ENCODE measurements at places on chromosomes 7 and 10.

DNA sequence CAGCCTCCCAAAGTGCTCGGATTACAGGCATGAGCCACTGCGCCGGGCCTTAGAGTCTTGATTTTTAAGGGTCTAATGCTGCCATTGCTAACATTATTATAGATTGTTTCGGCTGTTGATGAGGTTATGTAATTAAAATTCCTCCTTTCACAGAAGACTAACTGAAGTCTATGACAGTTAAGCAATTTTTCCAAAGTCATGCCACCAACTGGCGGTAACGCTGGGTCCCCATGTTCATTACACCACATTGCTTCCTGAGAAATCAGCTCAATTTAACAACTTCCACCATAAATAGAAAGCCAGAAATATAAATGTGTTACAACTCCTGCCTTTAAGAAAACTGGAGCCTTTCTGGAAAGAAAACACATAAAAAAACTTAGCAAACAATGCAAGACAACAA is 3.5 kb downstream of the ERLIN1 start:
- DNase-seq = no peak

GRCh38 chr7:98831641-98832221 is 38.1 kb downstream of the TMEM130 start:
- no peak for DNase-seq

GRCh38 chr7:28062197-28062991 is 118.2 kb downstream of the JAZF1 start:
- DNase-seq = peak; percentile 5

- no peak for DNase-seq
Observed at GRCh38 chr7:7228967-7229366, 46.6 kb downstream of the C1GALT1 start.

GRCh38 chr7:3955751-3956696 is 655.0 kb downstream of the SDK1 start:
- DNase-seq = no peak

DNA sequence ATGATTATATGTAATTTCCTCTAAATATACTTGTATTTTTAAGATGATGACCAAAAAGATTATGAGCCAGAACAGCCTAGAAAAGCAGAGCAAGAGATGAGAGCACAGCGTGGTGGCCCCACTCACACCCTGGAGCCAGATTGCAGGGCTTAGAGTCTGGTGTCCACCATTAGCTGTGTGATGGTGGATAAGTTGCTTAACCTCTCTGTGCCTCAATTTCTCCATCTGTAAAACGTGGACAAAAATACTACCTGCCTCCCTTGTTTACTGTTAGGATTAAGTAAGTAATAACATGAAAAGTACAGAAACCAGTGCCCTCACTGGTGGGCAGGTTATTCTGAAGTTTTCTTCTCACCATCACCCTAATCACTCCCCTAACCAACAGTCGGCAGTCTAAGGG is 212.3 kb downstream of the COBL start:
- no peak for DNase-seq

DNA sequence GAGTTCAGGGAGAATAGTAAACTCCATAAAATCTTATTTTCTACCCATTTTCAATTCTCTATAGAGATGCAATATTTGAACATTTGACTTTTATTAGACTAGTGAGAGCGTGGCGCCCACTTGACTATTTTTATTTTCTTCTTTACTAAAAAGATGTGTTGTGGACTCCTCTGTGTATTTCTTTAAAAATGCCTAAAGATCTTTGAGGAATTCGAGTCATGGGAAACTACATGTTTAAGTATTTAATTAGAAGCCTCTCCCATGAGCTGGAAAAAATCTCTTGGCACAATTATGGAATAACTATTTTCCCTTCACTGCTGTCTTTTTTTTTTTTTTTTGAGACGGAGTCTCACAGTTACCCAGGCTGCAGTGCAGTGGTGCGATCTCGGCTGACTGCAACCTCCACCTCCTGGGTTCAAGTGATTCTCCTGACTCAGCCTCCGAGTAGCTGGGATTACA is 124.2 kb downstream of the ARHGAP12 start:
- DNase-seq = peak; percentile 35

GRCh38 chr10:76126607-76127527 is 695.4 kb downstream of the LRMDA start:
- no peak for DNase-seq

GRCh38 chr7:24572393-24572996 is 757 bp upstream of the PALS2 start:
- DNase-seq = no peak

- no peak for DNase-seq
Observed at GRCh38 chr7:99557940-99558305, 519 bp upstream of the ZNF655 start.

DNA sequence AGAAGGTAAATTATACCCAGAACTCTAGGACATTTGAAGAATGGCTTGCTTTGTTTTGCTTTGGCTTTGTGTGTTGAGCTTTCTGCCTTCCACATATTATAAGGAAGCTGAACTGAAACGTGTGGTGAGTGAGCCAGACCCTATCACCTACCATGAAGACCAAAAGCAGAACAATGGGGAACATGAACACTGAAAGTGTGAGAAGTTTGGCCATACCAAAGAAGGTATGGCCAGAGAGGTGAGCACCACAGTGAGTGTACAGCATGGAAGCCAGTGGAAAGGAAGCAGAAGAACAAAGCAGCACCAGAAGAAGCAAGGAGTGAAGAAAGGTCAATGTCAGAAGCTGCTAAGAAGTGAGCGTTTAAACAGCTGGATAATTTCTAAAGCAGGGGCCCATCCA is 59.7 kb upstream of the CCDC71L start:
- DNase-seq = no peak

DNA sequence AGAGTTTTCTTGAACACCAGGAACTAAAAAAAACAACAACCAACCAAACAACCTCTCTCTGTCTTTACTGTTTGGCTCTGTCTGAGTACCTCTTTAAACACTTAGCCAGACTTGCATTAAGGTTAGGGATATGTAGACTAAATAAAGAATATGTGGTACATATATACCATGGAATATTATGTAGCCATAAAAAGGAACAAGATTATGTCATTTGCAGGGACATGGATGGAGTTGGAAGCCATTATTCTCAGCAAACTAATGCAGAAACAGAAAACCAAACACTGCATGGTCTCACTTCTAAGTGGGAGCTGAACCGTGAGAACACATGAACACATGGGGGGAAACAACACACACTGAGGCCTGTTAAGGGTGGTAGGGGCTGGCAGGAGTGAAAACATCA is 116.0 kb upstream of the ANTXRL start:
- no peak for DNase-seq

DNA sequence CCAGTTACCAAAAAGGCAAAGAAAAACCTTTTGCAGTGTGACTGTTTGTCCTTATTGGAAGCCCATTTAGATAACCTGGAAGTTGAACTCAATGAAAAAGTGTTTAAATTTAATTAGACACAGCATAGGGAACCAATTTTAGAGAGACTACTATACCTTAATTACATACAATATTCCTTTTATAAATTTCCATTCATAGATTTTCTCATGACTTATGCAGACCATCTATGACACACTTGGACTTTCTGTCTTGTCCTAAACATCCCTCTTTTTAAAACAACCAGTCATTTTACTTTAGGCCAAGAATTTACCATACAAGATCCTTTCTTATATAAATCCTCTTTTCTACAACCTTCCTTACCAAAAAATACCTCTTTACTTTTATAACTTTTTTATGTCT is 61.6 kb downstream of the MTURN start:
- no peak for DNase-seq

DNA sequence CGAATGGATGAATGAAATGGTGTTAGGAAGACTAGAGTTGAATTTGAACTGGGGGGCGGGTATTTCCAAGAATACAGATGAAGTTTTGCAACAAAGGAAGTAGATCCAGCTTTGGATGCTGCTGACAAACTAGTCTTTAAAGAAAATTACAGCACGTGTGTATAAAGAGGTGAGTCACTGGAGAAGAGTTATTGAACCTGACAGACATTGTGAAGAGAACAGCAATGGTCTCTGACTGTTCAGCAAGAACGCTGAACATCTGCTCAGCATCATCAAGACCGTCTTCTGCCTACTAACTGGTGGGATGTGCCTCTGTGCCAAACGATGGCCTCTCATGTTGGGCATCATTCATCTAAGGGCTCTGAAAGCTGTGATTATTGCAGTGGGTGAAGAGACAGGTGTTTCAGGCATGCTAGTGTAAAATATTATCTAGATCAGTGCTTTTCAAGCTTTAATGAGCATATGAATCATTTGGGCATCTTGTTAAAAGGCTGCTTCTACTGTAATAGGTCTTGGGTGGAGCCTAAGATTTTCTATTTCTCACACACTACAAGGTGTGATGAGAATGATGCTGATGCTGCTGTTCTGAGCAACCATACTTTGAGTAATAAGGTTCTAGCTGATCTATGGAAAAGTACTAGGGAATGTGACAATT is 291.3 kb downstream of the PTEN start:
- DNase-seq = no peak

Data from NCI-H446 treated with DMSO at 0.1 percent for 48 hours (cell line).